ENCODE measurements at places on chromosomes 16 and 17. TPM values are rescaled to one million over a fixed set of nuclear protein-coding genes. Genes with fewer than 3 reads are reported as not detected.

GRCh38 chr17:55324296-55324978 lies 59.7 kb downstream of the HLF start:
- no peaks in the 10 kb centered on the region for H3K4me1 ChIP-seq
- no peak overlapping the region for H3K27ac ChIP-seq
- H3K27me3 ChIP-seq: no peaks in the 10 kb centered on the region
- no peak for DNase-seq
- no peaks in the 10 kb centered on the region for H3K36me3 ChIP-seq

GRCh38 chr16:22977294-22977697 lies 163.3 kb downstream of the HS3ST2 start:
- no peaks in the 10 kb centered on the region for H3K27me3 ChIP-seq
- no peak overlapping the region for H3K27ac ChIP-seq
- no peak for DNase-seq
- no peak overlapping the region for H3K4me3 ChIP-seq
- H3K4me1 ChIP-seq: no peaks in the 10 kb centered on the region

GRCh38 chr17:65039336-65039988 lies 17.1 kb downstream of the GNA13 start:
- peaks cover 67% of the 10 kb centered on the region for H3K4me1 ChIP-seq
- H3K36me3 ChIP-seq: no peaks in the 10 kb centered on the region
- no peaks in the 10 kb centered on the region for H3K27me3 ChIP-seq
- no peak overlapping the region for H3K4me3 ChIP-seq
- H3K27ac ChIP-seq: peak overlapping the region; percentile 15

GRCh38 chr17:15981646-15982580 lies 17.6 kb downstream of the ZSWIM7 start:
- no peaks in the 10 kb centered on the region for H3K4me1 ChIP-seq
- peaks cover 28% of the 10 kb centered on the region for H3K36me3 ChIP-seq
- DNase-seq: no peak
- no peak overlapping the region for H3K4me3 ChIP-seq
- no peaks in the 10 kb centered on the region for H3K27me3 ChIP-seq

- H3K36me3 ChIP-seq: no peaks in the 10 kb centered on the region
- no peak overlapping the region for H3K4me3 ChIP-seq
- peaks cover 16% of the 10 kb centered on the region for H3K4me1 ChIP-seq
- no peaks in the 10 kb centered on the region for H3K27me3 ChIP-seq
Observed at GRCh38 chr17:44919885-44920564, 4.7 kb upstream of the GFAP start.

GRCh38 chr17:66455060-66455459 lies 152.6 kb downstream of the PRKCA start:
- H3K4me1 ChIP-seq: no peaks in the 10 kb centered on the region
- no peaks in the 10 kb centered on the region for H3K36me3 ChIP-seq
- no peaks in the 10 kb centered on the region for H3K27me3 ChIP-seq
- DNase-seq: no peak
- H3K27ac ChIP-seq: no peak overlapping the region

DNA sequence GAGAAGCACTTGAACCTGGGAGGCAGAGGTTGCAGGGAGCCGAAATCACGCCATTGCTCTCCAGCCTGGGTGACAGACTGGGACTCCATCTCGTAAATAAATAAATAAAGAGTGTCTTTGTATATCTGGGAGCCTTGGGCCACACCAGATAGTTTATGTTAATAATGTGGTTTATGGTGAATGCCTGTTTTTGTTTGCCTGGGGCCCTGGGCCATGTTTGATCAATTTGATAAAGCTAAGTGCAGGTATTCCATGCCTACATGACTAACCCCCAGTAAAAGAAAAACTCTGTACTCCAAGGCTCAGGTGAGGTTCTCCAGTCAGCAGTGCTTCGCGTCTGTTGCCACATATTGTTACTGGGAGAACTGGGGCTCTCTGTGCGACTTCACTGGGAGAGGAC lies 15.1 kb downstream of the SCIMP start:
- H3K36me3 ChIP-seq: peaks cover 7% of the 10 kb centered on the region
- DNase-seq: no peak
- no peak overlapping the region for H3K27ac ChIP-seq
- H3K27me3 ChIP-seq: no peaks in the 10 kb centered on the region
- no peak overlapping the region for H3K4me3 ChIP-seq

DNA sequence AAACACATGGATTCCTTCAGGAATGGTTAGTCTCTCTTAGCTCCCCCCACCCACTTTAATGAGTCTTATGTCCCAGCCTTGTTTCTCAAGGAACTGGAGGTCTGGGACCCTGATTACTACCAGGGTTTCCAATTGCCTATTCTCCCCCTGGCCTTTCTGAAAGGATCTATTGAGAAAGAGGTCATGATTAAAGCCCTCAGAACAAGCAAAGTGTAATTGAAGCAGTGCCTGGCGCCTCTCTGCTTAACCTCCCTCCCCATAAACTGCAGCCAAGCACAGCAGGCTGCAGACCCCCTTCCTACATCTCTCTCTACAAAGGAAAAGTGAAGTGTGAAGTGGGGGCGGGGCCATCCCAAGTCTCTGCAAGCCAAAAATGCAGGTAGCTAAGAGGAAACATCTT lies 159.7 kb upstream of the CDH11 start:
- DNase-seq: no peak
- no peak overlapping the region for H3K4me3 ChIP-seq
- no peaks in the 10 kb centered on the region for H3K27me3 ChIP-seq
- H3K4me1 ChIP-seq: no peaks in the 10 kb centered on the region
- no peaks in the 10 kb centered on the region for H3K36me3 ChIP-seq

AOC2 gene
- total RNA-seq: 5.2 TPM

DNA sequence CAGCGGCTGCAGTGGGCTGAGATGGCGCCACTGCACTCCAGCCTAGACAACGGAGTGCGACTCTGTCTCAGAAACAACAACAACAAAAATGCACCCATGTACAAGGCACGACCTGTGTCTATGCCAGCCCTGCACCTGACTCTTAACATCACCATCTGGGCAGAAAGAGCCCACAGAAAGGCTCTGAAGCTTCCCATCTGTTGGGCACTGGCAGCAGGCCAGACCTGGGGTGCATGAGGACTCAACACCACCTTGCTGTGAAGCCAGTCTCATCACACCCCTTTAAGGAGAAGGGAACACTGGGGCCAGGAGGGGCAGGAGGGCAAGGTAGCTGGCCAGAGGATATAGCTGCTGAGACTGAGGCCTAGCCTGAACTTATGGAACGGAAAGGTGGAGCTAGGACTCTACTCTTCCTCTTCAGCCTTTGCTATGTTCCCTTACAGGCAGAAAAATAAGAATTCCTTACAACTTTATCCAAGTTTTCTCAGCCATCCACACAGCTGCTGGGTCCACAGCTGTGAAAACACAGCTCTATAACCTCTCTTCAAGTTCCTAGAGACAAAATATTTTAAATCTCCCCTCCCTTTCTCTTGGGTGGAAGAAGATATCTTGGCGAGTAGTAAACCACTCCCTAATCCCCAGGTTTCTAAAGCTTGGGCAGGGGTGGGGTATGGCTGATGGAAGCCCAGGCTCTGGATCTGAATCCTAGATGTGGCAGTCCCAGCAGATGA lies 2.8 kb downstream of the ELOB start:
- H3K36me3 ChIP-seq: peaks cover 61% of the 10 kb centered on the region
- H3K4me1 ChIP-seq: peaks cover 46% of the 10 kb centered on the region
- H3K4me3 ChIP-seq: no peak overlapping the region
- DNase-seq: no peak
- no peak overlapping the region for H3K27ac ChIP-seq

DNA sequence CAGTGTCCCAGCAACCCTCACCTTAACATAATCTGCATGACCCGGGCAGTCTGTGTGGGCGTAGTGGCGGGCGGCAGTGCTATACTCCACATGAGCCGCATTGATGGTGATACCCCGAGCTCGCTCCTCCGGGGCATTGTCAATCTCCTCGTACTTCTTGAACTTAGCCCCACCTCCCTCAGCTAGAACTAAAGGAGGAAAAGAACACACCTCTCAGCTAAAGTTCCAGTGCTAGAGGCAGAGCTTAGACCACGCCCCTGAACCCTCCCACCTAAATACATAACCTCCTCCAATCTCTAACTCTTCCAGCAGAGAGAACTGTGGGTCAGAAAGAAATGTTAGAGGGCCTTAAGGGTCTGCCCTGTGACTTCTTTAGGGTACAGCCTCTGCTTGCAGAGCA lies 855 bp downstream of the TUFM start:
- H3K27ac ChIP-seq: no peak overlapping the region
- peaks cover 22% of the 10 kb centered on the region for H3K4me1 ChIP-seq
- DNase-seq: peak; percentile 70
- H3K4me3 ChIP-seq: peak overlapping the region; percentile 79
- H3K36me3 ChIP-seq: peaks cover 34% of the 10 kb centered on the region

- H3K27me3 ChIP-seq: no peaks in the 10 kb centered on the region
- no peak overlapping the region for H3K27ac ChIP-seq
- DNase-seq: no peak
- H3K4me1 ChIP-seq: peaks cover 9% of the 10 kb centered on the region
- no peaks in the 10 kb centered on the region for H3K36me3 ChIP-seq
- no peak overlapping the region for H3K4me3 ChIP-seq
Observed at GRCh38 chr16:3641801-3642396, 12.6 kb upstream of the DNASE1 start.

- H3K27me3 ChIP-seq: no peaks in the 10 kb centered on the region
- H3K4me3 ChIP-seq: no peak overlapping the region
- no peaks in the 10 kb centered on the region for H3K4me1 ChIP-seq
- DNase-seq: no peak
Observed at GRCh38 chr17:47295874-47296255, 27.9 kb upstream of the EFCAB13 start.

CCDC200 gene
- not detected for total RNA-seq

Data from upper lobe of left lung (tissue), 6 donors.